ENCODE measurements at places on chromosomes 2 and 18.
A peak's percentile ranks its signal among the peaks of the same experiment; 100 is the strongest.

DNA sequence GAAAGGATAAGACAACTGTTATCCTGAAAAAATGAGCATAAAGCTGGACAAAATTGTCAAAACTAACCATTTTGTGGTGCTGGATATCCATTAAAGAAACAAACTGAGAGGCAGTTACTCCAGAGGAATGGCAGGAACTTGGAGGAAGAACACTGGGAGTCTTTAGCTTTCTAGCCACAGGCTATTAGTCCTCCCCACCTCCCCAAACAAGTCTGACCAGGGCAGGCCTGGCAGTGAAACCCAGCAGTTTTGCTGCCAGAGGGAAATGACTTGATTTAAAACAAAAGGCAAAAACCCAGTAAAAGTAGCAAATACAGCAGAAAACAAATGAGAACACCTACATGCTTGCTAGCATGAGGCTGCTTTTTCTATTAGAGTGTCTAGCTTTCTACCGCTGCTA, 34.9 kb downstream of the OSBPL1A start:
- no peak for DNase-seq

- DNase-seq = no peak
Measured at GRCh38 chr2:9725106-9725505, 94.3 kb upstream of the YWHAQ start.

DNA sequence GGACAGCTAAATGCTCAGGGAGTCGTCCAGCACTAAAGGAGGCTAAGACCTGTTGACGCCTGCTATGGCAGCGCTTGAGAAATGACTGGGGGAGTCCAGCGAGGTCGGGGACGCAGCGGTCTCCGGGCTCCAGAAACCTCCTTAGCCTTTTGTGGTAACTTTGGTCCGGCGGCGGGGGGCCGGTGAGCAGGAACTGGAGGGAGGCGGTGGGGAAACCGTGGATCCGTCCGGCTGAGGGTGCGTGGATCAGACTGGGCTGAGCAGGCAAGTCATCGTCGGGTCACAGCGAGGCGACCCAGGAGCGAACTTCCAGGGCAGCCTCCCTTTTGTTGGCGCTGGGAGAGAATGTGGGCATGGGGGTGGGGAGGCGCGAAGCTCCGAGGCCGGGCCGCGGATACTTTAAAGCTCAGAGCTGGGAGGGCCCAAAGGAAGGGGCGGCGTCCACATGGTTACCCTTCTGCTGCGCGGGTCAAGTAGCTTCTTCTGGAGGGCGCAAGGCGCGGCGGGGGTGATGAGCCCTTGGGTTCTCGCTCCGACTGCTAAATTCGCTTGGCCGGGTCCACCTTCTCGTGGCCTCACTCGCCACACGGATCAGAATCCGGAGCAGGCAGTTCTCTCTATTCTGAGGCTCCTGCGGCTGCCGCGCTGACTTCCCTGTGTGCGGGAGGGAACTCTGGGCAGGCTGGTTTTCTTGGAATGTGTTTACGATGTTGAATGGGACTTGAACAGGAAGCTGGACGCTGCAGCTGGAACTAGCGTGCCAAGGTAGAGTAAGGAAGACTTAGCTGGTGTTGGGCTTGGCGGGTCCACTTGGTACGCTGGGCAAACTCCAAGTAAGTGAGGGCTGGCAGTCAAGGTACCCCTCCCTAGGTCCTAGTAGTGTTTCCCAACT, 920 bp downstream of the GULP1 start:
- peak; percentile 61 for DNase-seq

DNA sequence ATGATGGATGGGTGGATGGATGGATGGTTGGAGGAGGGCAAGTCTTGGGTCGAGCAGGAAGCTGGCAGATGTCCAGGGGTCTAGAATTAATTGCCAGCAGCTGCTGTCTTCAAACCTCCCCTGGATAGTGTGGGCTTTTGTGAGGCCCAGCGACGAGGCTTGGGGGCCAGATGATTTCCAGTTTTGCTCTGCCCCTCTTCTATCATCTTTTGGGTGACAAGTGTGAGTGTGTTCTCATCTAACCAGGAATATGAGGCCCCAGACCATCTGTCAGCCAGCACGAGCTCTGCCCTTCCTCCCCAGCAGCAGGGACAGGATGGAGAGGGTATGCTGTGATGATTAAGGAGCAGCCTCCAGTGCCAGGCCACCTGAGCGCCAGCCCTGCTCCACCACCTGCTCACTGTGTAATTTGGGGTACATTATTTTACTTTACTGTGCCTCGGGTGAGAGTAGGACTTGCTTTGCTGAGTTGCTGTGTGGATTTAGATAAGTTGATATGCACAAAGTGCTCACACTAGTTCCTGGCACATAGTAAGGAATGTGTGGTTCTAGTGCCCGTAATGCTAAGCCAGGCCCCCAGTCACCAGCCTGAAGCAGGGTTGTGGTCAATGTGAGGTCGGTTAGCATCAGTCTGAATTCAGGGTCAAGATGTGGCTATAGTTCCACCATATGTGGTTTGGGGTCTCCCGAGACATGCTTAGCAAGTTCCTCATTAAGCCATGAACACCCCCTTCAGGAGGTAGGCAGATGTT, 251.1 kb downstream of the CYP26B1 start:
- DNase-seq = no peak

- DNase-seq = no peak
Measured at GRCh38 chr18:63741769-63742168, 33.4 kb upstream of the SERPINB7 start.

DNA sequence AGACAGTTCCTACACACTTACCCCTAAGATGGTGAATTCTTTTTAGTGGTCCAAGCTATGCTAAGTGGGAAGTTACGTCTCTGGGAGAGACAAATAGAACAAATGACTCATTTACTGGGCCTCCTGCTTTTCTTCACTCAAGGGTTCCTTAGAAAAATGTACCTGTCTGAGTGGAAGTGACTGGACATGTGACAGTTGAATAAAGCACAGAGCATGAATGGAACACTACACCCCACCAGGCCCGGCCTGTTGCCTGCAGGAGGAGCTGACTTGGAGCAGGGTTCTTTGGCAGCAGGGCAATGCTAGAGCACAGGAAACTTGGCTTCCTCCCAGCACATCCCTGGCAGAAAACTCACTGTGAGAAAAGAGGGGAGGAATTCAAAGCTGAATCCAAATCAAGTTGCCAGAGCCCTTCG, 451.0 kb upstream of the SETBP1 start:
- peak; percentile 76 for DNase-seq

GRCh38 chr2:64251497-64252250, 107.5 kb upstream of the PELI1 start:
- DNase-seq = no peak

DNA sequence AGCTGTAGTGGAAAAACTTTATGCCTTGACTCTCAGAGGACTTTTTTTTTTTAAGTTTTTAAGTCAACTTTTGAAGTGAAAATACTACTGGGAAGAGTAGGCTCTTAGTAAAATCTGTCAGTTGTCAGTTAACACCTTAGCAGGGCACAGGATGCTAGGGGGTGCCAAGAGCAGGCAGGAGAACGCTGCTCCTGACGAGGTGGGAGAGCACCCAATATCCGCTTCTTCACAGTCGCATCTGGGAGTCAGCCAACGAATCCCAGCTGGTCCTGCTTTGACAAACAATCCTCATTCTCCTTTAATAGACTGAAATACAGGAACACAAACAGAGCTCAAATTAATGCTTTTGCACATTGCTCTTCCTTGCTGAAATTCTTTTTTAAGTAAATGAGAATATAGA, 709.5 kb upstream of the ACVR2A start:
- DNase-seq = peak; percentile 25

DNA sequence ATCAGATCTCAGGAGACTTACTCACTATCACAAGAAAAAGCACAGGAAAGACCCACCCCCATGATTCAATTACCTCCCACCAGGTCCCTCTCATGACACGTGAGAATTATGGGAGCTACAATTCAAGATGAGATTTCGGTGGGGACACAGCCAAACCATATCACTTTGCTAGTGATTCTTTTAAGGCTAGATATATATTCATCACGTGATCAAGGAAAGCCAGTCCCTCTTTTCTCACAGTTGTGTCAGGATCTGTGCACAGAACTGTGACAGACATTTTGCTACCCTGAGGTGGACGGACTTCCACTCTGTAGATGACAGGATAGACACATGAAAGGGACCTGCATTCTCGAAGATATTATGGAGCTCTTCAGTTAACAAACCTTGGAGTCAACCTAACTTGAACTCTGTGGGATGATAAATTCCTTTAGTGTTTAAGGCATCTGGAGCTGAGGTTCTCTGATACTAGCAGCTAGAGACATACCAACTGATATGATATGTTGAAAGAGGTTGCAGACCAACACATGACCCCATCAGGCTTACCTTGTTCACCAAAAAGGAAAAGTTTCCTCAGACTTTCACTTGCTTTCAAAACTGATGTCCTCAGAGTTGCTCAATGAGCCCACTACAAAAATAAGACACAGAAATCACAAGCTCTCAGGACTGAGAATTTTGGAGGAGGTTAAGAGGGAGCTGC, 66.3 kb upstream of the SCG2 start:
- no peak for DNase-seq

DNA sequence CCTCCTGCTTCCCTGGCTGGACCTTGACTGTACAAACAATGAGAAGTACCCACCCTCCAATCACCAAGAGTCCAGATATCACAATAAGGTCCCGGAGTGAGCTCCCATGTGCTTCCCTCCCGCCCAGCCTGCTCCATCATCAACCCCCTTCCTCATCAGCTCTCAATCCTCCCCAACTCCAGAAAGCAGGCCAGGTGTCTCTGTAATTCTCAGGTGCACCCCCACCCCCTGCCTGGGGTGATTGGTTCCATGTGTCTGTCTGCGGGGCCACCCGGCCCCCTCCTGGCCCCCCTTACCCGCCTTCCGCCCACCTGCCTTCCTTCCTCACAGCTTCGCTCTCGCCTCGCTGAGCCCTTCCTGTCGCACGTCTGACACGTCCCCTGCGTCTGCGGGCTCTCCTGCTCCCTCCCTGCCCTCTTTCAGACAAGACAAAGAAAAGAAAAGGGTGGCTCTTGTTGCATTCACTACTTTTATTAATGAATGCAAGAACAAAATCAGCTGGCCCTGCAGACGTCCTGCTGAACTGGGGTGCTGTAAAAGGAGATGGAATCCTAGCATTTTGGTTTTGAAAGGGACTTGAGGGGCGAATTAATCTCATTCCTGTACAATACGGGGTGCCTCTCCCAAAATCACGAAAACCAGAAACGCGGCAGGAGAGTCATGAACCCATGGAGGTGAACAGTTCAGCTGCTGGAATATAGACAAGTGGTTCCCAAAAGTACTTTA, 26.5 kb upstream of the IGFBP2 start:
- no peak for DNase-seq
